ENCODE measurements at places on chromosomes 1 and 21. TPM values are rescaled to one million over a fixed set of nuclear protein-coding genes. Genes with fewer than 3 reads are reported as not detected.

- no peak for DNase-seq
These were observed 3.4 kb downstream of the PLA2G2D start for GRCh38 chr1:20115916-20116315.

DNA sequence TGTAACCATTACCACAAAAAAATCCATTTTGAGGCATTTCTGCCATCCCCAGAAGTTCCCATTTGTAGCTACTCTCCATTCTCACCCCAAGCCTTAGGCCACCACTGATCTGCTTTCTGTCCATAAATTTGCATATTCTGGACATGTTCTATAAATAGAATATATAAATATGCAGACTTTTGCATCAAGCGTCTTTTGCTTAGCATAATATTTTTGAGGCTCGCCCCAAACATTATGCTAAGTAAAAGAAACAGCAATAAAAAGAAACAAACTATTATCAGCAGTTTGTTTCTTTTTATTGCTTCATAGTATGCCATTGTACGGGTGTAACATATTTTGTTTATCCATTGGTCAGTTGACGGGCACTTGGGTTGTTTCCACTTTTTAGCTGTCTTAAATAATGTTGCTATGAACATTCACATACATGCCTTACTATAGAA lies 7.9 kb downstream of the TFAP2E start:
- no peak for DNase-seq

DNA sequence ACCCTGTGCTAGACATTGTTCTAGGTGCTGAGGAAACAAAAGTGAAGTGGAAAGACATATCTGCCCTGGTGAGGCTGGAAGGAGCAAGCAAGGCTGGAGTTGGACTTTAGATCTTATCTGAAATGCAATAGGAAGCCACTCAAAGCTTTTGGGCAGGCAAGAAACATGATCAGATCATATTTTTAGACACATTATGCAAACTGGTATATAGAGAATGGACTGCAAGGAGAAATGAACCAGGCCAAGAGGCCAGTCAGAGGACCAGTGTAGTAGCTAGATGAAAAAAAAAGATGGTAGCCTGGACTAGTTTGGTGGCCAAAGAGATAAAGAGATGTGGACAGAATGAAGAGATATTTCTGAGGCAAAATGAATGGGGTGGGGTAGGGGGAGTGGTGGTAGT lies 46.3 kb downstream of the CCN1 start:
- DNase-seq, result no peak

DNA sequence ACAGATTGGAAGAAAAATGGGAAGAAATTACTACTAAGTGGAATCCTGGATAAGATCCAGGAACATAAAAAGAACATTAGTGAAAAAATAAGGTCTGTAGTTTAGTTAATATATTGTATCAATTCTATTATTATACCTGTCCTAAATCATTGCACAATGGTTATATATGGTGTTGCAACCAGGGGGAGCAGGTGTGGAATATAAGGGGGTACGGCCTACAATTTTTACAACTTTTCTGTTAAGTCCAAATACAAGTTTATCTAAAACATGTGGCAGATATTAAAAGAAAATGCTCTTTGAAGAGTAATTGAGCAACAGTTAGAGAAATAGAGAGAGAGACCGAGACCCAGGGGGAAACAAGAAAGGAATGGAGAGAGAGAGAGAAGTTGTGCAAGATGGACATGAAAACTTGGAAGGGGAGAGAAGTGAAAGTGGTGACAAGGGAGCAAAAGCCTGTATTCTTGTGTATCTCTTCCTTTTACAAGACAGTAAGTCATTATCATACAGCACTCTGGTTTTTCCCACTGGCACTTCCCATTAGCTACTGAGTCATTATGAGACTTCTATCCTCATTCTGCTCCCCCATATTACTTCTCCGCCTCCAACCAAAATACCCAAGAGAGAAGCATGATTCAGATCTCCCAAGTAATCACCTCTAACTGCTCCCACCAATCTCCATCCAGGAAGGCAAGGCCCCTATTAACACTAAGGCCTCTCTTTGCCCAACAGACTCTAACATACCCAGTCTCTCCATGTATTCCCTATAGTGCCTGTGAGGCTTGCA lies 22.3 kb upstream of the TRAF3IP3 start:
- no peak for DNase-seq

GRCh38 chr1:119482517-119483425 lies 24.2 kb upstream of the HSD3B1 start:
- no peak for DNase-seq

DNA sequence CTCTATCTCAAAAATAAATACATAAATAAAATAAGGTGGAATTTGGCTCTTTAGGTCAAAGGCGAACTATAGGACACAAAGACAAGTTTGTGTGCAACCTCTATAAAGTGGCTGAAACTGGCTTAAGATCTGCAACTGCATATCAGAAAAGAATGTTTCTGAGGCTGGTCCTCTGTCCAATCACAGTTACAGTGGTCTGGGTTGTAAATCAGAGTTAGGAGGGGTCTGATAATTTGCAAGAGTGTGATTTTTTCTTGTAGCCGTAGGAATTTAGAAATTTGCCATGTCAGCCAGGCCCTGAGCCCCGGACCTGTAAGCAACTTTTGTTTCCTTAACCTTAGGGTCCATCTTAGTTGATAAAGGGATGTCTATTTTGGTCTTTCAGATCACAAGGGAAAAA lies 27.8 kb downstream of the CMPK1 start:
- DNase-seq, result no peak

GRCh38 chr1:119467219-119467618 lies 39.8 kb upstream of the HSD3B1 start:
- DNase-seq, result no peak

GRCh38 chr1:85962457-85962856 lies 194.1 kb downstream of the COL24A1 start:
- DNase-seq, result no peak

DNA sequence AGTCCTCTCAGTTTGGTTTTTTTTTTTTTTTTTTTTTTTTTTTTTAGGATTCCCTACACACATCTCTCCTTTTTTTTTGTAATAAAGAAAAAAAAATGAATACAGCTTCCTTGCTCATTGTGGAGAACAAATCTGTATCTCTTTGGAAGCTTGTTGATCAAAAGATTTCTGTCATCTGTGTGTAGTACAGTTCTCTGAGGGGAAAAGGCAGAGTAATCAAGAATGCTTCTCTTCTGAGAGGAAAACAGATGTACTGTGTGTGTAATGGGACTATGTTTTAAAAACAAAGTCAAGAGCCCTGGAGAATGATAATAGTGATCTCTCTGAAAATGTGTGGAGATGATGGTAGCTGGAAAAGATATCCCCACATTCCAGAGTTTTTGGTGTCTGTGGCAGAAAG lies 16.5 kb upstream of the ROR1 start:
- no peak for DNase-seq

GRCh38 chr1:12173631-12174121 lies 6.9 kb downstream of the TNFRSF1B start:
- DNase-seq, result no peak

- no peak for DNase-seq
These were observed 1.5 kb downstream of the SNX27 start for GRCh38 chr1:151613282-151613780.

- DNase-seq, result no peak
These were observed 10.7 kb downstream of the HMGN2 start for GRCh38 chr1:26482921-26483320.

- DNase-seq, result no peak
These were observed 14.2 kb upstream of the F13B start for GRCh38 chr1:197081117-197081753.

- no peak for DNase-seq
These were observed at the start of gene TRPM2 for GRCh38 chr21:44353191-44353970. Gene TRPM2, plus strand, starts transcription at chr21:44353621. Its CDS starts 80 bp downstream, at chr21:44353701.

GRCh38 chr1:86779308-86780191 lies 75.2 kb downstream of the SH3GLB1 start:
- no peak for DNase-seq

DNA sequence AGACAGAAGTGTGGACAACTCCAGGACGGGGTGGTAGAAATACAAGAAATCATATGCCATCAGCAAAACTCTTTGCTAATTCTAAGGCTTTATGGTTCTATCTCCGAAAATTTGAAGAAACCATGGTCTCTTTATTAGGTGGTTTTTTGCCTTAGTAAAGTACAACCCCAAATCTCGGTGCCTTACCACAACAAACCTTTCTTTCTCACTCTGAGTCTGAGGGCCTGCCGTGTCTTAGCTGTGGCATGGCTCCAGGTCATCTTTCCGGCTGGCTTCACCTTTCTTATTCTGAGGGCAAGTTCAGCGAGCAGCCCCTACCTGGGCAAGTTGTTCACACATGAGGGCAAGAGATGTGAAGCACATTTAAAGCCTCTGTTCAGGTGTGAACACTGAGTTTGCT lies 280.6 kb downstream of the TTLL7 start:
- no peak for DNase-seq

DNA sequence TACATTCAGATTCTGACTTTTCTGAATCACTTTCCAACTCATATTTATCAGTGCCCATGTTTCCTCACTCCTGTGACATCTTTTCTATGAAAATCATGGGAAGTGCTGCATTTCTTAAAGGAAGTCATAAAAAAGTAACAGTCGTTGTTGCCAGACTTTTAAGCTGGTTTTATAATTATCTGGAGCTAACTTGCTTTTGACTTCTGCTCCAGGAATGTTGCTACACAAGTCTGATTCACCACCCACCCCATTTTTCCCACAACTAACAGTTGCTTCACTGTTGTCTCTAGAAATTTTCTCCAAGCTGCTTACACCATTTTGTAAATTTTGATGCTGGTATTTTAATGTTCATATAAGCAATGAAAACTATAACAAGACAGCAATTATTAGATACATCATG lies 12.2 kb downstream of the FCRLB start:
- DNase-seq, result no peak

DNA sequence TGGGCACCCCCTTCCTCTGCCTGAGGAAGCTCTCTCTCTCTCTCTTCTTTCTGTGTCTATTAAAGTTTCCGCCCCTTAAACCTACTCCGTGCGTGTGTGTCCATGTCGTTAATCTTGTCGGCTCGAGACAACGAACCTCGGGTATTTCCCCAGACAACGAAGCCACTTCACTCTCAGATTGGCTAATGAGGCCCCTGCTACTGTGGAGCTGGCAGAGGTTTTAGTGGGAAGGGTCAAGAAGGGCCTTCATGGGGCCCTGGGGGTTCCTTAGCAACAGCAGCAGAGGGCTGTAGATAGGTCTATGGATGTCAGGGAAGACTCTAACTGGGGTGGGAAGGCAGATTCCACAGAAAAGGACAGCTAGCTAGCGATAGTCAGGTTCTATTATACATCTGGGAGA lies 239.8 kb upstream of the RAB4A start:
- DNase-seq, result no peak

DNA sequence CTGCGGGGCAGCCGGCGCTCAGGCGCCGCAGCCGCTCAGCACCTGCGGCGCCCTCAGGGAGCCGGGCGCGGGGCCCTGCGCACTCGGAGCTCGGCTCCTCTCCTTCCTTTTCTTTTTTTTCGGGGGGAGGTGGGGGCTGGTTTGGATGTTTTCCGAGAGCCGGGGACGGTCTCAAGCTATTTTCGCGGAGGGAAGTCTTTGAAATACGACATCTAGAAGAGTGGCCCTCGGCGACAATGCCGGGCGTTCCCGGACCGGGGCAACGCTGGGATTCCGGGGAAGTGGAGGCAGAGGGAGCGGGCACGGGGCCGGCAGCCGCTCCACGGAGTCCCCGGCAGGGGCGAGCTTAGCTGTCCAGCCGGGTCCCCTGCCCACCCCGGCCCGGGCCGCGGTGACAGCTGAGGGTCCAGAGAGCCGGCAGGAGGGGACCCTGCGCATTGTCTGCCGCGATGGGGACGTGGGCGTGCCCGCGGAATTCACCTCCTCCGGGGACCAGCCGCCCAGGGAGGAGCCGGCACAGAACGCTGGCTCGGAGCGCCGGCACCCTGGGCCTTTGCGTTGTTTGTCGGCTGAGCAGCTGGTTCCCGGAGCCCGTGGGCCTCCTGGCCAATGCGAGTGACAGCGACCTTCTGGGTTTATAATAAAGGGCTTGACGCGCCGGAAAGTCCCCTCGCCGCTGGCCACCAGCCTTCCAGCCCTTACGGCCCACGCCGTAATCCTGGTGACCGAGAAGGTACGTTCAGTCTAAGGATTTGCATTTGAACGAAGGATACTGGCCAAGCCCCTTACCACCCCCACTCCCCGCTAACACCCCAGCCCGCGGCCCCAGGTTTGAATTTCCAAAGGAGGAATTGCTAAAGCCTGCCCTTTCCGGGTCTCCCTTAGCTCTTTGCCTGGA lies 582 bp downstream of the SLC37A1 start:
- no peak for DNase-seq

DNA sequence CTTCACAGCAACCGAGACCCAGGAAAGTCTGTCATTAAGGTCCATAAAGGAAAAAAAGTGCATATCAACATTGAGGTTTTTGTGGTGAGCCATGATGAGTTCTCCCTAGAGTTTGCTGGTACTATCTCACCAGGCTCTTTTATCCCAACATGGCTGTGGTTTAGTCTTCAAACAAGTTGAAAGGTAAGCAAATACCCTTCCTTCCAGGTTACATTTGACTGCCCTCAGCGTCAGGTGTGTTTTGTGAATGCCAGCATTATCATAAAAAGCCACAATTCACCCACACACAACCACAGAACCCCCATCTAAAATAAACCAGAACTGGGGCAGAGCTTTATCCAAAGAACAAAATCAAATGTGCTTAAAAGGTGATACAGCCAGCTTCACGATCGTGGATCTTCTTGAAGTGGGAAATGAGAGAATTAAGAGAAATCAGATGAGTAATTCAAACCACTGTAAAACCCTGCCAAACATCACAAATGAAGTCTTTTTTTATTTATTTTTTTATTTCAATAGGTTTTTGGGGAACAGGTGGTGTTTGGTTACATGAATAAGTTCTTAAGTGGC lies 64.7 kb downstream of the SETD4 start:
- DNase-seq, result no peak

DNA sequence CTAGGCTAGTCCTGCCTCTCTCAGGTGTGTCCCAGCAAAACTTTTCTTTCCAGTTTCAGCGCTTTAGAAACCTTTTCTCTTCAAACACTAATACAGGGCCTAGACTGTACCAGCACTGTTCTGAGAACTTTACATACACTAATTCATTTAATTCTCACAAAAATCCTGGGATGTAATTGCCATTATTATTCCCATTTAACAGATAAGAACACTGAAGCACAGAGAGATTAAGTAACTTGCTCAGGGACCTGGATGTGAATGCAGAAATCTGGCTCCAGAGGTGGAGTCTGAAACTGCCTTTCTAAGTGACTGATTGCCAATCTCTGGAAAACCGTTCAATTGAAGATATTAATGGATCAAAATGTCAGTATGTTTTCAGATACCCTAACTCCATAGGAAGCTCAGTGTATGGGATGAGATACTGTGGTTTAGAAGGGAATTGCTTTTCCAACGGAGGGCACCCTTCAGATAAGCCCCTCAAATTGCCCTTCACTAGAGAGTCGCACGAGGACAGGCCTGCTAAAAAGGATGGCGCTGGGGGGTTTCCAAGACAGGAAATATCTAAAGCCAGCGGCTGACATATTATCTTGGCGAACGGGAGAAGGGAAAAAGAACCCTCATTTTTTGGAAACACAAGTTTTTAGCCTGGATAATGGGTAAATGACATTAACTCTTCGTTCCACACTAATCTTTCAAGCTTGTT lies 698 bp upstream of the UCK2 start:
- no peak for DNase-seq

- peak; percentile 85 for DNase-seq
These were observed 65.1 kb upstream of the JUN start for GRCh38 chr1:58848818-58849411.

Gene UQCRHL
- total RNA-seq, result 5.5 TPM

Gene NRAS
- total RNA-seq, result 11.9 TPM

Gene HOOK1
- 3.9 TPM for total RNA-seq

Gene DNMT3L
- total RNA-seq, result not detected

Gene ZNF648
- total RNA-seq, result not detected

Gene C8A
- not detected for total RNA-seq

Gene MCOLN3
- total RNA-seq, result 5.5 TPM

Gene GIPC2
- total RNA-seq, result 2.3 TPM

Gene KIAA0040
- 37.3 TPM for total RNA-seq

Gene ATAD3C
- 1.4 TPM for total RNA-seq

Gene AADACL3
- total RNA-seq, result not detected
